SW 1271 (cell line): ENCODE measurements at places on chromosomes 3 and 15.

DNA sequence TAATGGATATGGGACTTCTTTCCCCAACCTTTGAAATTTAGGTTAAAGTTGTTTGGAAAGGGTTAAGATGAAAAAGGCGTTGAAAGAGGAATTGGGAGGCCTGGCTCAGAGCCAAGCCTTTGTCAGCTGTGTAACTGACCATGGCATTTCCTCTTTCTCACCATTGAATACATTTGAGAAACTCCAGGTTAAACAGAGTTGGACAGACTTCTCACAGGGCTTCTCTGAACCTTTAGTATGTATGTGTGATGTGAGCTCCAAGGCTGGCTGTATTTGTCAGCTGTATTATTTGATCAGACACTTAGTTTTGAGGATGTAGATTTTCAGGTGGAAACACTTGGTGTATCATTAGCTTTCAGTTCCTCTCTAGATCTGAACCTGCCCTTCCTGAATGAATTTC, 136.4 kb upstream of the GOLGA6L4 start:
- DNase-seq: no peak

- no peak for DNase-seq
These were observed 1.0 kb upstream of the PRTG start for GRCh38 chr15:55743729-55744655.

GRCh38 chr3:110910346-110910955, 161.2 kb upstream of the NECTIN3 start:
- no peak for DNase-seq

- DNase-seq: no peak
These were observed 21.9 kb upstream of the SSR3 start for GRCh38 chr3:156576651-156577348.

DNA sequence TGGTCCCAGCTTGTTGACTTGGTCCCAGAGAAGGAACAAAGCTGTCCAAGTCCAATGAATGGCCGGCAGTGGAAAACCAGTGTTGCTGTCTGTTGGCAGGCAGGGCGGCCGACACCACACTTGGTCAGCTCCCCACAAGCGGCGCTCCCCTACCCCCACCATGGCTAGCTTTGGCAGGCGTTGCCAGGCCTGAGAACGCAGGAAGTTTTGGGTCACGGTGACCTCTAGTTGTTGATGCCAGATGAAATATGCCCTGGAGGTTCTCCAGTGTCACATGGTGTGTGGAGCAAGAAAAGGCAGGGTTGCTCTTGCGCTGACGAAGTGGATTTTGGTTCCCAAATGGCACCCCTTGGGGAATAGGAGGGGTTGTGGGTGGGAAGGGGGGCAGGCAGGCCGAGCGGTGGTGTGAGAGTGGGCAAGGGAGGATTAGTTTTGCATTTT, 72.7 kb upstream of the TPRG1 start:
- no peak for DNase-seq

DNA sequence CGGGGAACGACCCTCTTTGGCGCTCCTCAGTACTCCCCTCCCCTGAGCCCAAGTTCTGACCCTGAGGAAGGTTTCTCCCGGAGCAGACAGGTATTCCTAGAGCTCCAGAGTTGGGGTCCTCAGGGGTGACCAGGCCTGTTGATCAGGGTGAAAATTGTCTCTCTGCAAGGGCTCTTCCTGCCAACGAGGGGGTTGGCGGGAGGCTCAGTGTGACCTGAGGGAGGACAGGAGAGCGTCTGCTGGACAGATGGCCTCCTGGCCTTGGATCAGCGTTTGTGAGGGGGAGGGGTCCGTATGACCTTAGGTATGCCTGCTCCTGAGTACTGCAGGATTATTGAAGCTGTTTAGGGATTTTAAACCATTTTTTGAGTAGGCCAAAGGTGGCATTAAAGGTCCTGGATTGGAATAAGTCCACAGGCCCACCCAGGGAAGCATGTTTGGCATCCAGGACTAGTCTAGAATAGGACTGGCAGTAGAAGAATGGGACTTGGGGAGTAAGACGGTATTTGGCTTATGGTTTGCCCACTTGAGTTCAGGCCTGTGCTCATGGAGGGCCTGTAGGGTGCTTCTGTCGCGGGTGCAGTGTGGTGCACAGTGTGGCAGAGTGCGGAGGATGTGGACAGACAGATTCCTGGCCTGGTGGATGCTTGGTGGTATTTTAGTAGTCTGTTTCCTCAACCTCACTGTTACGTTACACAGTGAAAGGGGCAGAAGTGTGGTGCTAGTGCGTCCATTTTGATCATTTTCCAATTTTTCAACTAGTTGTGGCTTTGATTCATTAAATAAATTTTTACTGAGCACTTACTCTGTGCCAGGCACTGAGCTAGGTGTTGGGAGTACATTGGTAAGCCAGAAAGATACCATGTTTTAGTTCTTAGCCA, 959 bp downstream of the ZNF592 start:
- no peak for DNase-seq

DNA sequence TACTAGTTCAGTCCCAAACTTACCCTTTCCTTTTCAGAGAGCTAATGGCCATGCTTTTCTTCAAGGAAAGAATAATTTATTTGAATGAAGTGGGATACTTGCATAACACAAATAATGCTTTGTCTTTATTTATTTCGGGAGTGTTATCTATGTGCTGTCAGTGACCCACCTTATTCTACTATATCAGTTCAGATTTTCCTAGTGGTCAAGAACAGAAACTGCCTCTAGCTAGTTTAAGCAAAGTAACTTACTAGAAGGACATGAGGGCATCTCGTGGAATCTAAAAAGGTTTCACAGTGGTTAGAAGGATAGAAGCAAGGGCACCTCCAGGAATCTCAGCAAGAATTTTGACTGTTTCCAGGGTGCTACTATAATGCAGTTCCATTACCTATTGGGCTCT, 3.8 kb upstream of the TIMMDC1 start:
- DNase-seq: no peak

DNA sequence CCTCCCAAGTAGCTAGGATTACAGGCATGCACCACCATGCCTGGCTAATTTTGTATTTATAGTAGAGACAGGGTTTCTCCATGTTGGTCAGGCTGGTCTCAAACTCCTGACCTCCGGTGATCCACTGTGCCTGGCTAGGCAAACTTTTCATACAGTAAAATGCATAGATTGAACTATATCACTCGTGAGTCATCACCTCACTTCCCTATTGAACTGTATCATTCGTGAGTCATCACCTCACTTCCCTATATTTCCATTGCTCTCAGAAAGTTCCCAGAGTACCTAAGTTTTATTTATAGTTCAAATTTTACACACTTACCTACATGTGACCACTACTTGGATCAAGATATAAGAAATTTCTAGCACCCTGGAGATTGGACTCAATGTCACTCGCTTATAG, 73.6 kb upstream of the ACAD9 start:
- DNase-seq: peak; percentile 65

DNA sequence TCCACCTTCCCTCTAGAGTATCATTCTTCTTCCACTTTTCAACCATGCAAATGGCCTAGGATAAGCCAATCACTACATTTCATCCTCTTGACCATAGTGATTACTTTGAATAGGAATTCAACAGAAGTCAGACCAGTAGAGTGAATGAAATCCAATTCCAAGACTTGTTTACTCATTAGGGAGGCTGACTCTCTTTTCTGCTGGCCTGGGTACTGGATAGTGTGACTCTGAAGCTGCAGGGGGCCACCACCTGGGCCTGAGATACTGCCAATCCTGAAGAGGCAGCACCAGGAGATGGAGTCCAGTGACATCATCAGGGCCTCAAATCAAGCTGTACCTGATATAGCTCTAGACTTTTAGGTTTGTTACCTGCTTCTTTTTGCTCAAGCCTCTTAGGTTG, 7.0 kb upstream of the FSTL1 start:
- no peak for DNase-seq

DNA sequence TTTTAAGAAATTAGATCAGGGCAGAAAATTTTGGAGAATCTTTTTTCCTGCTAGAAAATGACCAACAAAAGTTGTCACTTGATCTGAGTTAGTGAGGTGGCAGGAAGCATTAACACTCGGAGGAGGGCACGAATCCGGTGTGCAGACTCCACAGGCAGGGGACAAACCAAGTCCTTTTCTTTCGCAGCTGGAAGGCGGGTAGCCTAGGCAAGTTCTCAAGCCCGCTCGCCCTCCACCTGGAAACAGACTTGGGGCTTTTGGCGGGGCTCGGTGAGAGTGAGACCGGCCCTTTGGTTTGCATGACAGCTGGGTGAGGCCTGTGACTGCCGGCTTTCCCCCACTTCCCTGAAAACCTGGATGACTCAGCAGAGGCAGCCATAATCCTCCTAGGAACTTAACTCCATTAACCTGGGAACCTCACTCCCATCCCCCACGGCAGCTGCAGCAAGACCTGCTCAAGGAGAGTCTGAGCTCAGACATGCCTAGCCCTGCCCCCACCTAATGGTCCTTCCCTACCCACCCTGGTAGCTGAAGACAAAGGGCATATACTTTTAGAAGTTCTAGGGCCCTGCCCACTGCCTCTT, 134.8 kb downstream of the MFSD1 start:
- DNase-seq: no peak

GRCh38 chr3:32525720-32526119, 23.1 kb upstream of the CMTM6 start:
- no peak for DNase-seq

- DNase-seq: no peak
These were observed 35.8 kb downstream of the PLD1 start for GRCh38 chr3:171774521-171774920.

DNA sequence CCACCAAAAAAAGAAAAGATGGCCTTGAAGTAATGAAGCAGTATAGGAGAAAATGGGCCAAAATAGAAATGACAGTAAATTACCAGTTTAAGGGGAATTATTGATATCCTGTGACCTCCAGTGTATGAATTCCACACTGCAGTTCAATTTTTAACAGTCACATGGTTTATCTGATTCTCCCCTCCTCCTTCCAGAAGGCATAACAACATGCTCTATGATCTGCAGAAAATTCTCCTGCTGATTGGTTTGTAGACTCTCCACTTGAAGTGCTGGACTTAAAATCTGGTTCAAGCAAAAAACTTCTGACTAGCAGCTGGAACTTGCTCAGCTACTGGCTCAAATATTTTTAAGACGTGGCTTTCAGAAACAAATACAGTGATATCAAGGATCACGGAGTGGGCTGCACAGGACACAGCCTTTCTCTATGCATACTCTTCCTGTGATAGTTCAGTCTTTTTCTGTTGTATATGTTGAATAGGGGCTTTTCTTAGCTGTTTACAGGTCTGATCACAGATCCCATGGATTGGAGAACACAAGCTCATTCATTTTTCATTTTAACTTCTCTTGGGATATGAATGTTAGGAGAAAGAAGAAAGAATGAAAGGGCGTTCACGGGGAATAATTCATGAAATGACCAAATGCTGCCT, 211.5 kb downstream of the LSAMP start:
- DNase-seq: no peak

GRCh38 chr3:129224984-129225393, 24.4 kb upstream of the COPG1 start:
- peak; percentile 78 for DNase-seq

DNA sequence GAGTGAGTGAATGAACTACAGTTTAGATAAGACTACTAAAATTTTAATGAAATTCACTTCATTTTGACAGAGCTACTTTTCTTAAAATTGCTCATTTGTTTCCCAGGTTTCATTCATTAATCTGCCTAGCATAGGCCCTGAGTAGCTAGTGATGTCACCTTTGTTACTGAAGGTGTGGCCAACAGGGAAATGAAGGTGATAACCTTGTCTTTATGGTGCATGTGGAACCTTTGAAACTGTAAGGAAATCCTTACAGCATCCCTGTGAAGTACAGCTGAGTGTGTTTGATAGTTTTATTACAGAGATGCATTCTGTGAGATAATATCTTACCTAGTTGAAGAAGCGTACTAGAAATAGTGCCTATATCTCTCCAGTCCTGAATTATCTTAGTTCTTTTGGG, 112.9 kb downstream of the AKAP13 start:
- DNase-seq: no peak

DNA sequence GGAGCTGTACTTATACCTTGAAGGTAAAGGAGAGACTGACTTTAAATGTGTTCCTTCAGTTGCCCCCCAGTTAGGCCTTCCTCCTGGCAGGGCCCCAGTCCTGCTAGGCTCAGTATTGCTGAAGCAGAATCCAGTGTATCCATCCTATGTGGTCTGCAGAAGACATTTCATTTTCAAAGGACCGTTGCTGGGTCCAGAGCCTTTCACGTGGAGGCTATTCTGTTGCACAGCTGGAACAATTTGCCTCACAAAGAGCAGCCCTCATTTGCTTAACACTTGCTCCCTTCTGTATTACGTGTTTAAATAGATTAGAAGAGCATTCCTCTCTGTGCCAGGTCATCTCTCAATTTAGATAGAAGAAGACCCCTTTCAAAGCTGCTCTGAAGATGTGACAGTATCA, 78.9 kb upstream of the CFAP20DC start:
- DNase-seq: no peak

DNA sequence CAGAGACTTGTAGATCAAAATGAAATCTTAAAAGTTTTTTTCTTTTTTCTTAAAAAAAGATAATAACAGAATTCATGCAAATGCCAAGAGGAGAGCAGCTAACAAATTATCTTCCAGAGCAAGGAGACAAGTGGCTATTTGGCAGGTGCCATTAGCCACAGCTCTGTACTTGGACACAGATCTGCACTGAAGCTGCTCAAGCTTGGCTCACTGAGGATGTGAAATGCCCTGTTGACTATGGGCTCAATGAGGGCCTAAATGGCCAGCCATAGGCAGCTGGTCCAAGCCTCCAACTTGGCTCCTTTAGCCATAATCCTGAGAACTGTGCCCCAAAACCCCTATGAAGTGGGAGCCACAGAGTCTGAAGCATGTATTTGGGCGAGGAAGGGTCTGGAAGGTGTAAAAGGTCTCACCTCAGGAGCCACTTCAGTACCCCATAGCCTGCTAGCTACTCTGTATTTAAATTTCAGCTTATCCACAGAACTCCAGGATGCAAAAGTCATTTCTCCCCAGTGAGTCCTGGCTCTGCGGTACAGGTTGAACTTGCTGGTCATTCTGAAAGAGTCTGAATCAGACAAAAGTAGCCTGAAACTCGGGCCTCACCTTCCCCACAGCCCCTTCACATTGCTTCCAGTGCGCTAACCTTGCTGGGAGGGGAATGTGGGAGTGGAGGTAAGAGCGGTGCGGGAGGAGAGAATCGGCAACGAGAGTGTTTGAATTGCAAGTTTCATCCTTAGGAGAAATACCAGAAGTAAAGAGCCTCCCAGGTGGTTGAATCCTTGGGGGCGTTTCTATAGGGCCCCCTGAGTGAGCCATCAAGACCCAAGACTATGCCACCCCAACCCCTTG, 48.0 kb downstream of the ZIC4 start:
- DNase-seq: no peak

- no peak for DNase-seq
These were observed 30.1 kb downstream of the PXYLP1 start for GRCh38 chr3:141261472-141262307.
